CD8-positive, alpha-beta T cell (primary cell): ENCODE measurements at places on chromosomes 5 and 9.

DNA sequence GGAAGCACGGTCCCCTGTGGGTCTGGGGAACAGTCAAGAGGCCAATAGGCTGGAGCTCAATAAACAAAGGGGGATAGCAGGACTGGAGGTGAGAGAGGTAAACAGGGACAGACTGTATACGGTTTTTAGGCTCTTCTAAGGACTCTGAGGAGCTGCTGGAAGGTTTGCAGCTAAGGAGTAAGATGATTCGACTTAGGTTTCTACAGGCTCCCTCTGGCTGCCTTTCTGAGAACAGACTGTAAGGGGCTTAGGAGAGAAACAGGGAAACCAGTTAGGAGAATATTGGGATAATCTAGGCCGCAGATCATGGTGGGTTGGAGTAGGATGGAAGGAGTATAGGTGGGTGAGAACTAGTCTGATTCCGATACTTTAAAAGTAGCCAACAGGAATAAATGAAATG lies 10.4 kb downstream of the CDK5RAP2 start:
- no peak for DNase-seq

DNA sequence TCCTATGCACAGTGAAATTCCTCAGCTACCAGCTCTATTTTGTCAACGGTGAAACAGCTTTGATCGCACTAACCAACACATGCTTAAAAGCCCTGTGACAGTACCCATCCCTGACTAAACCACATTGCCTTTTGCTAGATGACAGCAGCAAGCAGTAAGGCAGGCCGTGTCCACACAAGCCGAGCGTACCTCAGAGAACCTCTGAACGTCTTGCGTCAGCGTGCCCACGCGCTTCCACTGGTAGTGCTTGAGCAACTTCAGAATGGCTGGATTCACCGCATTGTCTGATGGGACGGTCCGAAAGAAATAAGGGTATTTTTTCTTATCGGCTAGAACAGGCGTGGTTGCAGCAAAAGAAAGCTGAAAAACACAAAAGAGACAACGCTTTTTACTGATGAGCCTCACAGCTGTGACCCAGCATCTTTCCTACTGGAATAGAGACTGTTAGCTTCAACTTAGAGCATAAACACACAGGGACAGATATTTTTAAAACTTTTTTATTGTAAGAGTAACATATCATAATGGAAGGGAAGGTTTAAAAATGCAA lies 167.0 kb downstream of the GABBR2 start:
- DNase-seq: no peak

- DNase-seq: no peak
Observed at GRCh38 chr9:119544492-119544891, 175.3 kb upstream of the BRINP1 start.

- no peak for DNase-seq
Observed at GRCh38 chr9:137919649-137920141, 42.1 kb downstream of the CACNA1B start.

DNA sequence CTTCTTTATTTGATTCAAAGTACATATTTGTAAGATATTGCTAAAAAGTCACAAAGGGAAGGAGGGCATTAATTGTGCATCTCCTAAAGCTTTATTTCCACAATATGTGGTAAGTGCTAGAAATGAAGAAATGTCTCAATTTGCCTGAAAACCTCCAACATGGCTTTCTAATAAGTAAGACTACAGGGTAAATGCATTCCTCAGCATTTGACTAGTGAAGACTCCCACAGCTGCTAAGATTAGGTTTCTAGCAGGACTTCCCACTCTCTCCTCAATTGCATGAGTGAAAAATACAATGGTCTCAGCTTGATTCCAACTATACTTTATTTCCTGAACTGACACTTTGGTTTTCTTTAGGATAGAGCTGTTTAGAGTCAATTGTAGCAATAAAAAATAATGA lies 162.1 kb downstream of the ELAVL2 start:
- no peak for DNase-seq

DNA sequence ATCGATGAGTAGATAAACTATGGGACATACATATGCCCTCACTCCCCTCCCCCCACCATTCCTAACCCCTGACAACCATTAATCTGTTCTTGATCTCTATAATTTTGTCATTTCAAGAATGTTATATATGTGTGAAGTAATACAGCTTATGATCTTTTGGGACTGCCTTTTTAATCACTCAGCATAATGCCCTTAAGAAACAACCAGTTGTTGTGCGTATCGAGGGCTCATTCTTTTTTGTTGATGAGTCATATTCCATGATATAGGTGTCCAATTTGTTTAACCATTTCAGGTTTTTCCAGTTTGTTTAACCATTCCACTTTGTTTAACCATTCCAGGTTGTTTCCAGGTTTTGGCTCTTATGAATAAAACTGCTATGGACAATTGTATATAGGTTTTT lies 75.6 kb downstream of the ARHGEF28 start:
- DNase-seq: no peak

GRCh38 chr5:219991-220390 lies 1.9 kb downstream of the SDHA start:
- DNase-seq: no peak

GRCh38 chr9:27660148-27660547 lies 86.9 kb upstream of the C9orf72 start:
- DNase-seq: no peak

DNA sequence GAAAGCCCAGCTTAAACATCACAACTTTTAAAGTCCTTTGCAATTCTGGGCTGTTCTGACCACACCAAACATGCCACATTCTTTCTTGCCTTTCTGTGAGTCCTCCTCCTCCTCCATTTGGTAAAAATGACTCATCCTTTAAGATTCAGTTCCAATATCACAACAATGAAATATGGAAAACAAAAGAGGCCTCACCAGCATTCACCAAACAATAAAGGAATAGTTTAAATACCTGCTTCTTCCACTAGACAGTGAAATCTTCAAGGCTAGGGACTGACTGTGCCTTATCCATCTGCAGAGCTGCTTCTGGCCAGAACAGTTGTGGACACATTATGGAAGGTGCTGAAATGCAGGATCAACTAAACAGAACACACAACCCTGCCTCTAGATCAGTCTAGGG lies 36.0 kb downstream of the NR6A1 start:
- DNase-seq: no peak

GRCh38 chr9:76530458-76531110 lies 71.6 kb downstream of the GCNT1 start:
- no peak for DNase-seq

- DNase-seq: no peak
Observed at GRCh38 chr5:99109894-99110293, 181.1 kb upstream of the CHD1 start.

GRCh38 chr5:153079396-153079795 lies 411.1 kb upstream of the GRIA1 start:
- no peak for DNase-seq

DNA sequence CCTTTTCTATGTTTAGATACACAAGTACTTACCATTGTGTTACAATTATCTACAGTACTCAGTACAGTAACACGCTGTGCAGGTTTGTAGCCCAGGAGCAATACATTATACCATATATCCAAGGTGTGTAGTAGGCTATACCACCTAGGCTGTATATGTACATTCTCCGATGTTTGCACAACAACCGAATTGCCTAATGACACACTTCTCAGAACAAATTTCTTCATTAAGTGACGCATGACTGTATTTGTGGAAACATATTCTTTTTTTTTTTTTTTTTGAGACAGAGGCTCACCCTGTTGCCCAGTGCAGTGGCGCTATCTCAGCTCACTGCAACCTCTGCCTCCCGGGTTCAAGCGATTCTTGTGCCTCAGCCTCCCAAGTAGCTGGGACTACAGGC lies 4.0 kb upstream of the RAD23B start:
- DNase-seq: no peak

- no peak for DNase-seq
Observed at GRCh38 chr5:94776167-94776566, 157.7 kb downstream of the SLF1 start.

DNA sequence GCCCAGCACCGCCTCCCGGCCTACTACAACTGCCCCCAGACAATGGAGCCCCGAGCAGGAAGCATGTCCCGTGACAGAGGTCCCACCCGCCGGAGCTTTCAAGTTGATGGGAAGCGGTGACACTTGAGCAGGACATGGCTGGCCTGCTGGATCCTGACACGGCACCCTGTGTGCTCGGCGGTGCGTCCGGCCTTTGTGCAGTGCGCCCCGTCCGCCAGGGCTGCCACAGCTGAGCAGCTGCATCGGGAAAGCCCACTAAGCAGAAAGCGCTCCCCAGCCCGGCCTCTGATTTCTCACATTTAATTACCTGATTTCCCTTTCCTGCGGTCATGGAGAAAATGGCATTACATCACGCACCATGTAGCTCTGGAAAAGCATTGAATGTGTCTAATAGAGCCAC lies 611.9 kb downstream of the IRX1 start:
- no peak for DNase-seq

- DNase-seq: no peak
Observed at GRCh38 chr9:88973281-88974045, 17.8 kb upstream of the S1PR3 start.

DNA sequence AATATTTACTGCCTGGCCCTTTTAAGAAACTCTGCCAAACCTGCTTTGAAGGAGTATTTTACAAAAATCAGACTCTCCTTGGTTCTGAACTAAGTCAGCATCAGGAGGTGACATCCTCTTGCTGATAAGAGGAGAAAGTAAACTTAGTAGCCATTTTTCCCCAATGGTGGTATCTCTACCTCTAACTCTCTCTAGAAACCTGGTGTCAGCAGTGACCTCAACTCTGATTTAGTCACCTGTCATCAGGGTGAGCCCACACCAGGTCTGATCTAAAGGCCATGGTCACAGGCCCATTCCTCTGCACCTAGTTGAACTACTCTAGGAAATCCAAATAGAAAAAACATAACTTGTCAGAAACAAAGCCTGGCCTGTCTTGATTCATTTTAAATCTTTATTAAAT lies 4.2 kb downstream of the CARNMT1 start:
- no peak for DNase-seq

DNA sequence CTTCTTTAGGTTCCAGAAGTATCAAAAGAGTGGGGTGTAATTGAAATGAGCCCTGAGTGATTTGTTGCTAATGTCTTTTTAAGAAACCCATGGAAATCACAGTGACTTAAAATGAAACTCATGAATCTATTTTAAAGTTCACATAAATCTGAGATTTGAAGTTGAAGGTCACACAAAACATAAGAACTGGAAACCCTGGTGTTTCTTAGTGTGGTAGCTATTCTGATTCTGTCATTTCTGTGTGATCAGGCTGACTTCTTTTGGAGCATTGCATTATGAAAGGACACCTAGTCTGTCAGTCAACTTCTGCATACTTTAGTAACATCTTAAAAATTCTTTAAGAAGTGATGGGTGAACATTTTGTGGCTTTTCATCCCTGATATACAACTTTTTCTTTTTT lies 448.8 kb downstream of the TLE4 start:
- no peak for DNase-seq

GRCh38 chr5:20276061-20276958 lies 288.3 kb upstream of the CDH18 start:
- no peak for DNase-seq

DNA sequence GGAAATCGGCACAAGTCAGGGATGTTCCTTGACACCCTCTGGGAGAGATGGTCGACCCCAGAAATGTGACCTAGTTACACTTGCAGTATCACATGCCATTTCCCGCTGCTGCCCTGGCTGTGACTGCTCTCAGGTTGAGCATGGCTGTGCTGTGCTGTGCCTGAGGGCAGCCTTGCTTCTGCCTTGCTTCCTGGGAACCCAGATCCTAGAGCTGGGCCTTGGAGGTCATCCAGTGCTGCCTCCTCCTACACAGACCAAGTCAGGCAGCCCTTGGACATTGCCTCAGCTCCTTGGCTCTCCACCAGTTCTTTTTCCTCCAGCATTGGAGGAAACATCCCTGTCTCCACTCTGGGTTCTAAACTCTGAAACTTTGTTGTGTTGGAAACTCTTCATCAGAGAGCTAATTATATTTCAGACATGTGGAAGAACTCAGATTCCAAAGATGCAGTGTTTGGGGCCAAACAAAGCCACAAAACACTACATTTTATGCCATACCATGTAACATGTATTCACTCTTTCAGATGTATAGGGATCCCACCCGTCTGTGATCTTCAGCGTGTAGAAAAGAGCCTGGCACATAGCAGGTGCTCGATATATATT lies 6.1 kb downstream of the MAMDC2 start:
- DNase-seq: no peak

DNA sequence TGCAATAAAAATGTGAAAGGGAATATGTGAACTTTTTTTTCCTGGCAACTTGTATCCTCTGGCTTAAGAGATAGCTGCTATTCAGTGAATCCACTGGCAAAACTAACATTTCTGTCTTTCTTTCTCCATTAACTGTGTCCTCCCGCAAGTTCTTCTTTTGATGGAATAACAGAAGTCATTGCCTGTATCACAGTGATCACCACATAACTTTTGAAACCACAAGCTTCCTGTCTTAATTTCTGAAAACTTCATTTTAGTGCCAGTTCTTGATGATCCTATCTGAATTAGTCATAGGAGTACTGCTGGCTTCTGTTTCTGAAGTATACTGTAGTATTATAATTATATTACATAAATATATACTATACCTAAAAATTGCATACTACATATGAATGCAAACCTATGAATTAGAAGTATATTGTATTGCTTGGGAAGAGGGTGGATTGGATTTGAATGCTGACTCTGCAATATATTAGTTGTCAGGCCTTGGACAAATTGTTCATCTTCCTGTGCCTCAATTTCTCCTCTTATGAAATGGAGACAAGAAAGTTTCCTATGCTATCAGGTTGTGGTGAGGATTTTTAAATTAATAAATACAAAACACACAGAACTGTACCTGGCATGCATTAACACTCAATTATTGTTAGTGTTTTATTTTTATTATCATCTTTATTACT lies 441.6 kb downstream of the CETN3 start:
- no peak for DNase-seq

- DNase-seq: no peak
Observed at GRCh38 chr9:124478354-124478753, 28.1 kb downstream of the ADGRD2 start.

DNA sequence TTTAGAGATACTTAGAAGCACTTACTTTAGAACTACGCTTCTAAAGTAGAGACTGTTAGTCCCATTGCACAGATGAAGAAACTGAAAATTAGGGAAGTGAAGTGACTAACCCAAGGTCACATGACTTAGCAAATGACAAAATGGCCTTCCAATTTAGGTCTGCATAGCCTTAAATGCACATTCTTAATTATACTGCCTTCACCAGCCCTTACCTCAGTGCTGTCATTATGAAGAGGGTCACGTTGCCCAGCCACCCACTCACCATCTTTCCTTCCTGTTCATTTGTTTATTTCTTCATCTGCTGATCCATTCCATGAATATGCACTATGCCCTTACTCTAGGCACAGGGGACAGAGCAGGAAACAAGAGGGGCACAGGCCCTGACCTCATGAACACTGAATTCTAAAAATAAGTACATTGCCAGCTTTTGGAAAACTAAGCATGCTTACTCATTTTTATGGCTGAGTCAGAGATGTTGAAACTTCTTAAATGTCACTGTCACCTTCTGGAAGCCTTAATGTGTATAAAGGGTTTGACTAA lies 8.6 kb downstream of the HAVCR2 start:
- DNase-seq: no peak

DNA sequence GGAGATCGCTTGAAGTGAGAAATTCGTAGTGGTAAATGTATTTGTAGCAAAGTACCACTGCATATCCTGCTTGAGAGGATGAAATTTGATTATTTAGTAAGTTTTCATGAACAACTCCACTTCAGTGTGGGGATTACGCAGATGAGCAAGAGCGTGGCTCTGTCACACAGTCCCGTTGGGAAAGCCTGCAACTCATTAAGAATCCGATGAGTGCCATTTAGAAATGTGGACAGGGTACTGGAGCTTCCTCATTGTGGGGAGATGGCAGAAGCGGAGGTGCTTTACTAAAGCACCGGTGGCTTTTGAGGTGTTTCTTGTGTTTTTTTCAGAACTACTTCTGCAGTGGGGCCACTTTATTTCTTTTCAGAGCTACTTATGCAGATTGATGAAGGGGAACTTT lies 1.4 kb downstream of the TJP2 start:
- no peak for DNase-seq
